ENCODE measurements at places on chromosomes 4 and X.

GRCh38 chr4:126838941-126839679 lies 793.6 kb upstream of the INTU start:
- no peak for DNase-seq

- no peak for DNase-seq
Measured at GRCh38 chr4:81485310-81485980, 13.7 kb upstream of the RASGEF1B start.

- DNase-seq, result no peak
Measured at GRCh38 chr4:56183344-56183959, 203.8 kb downstream of the AASDH start.

- DNase-seq, result no peak
Measured at GRCh38 chr4:138222046-138222445, 20.1 kb downstream of the SLC7A11 start.

- no peak for DNase-seq
Measured at GRCh38 chr4:151781026-151781425, 20.2 kb upstream of the GATB start.

DNA sequence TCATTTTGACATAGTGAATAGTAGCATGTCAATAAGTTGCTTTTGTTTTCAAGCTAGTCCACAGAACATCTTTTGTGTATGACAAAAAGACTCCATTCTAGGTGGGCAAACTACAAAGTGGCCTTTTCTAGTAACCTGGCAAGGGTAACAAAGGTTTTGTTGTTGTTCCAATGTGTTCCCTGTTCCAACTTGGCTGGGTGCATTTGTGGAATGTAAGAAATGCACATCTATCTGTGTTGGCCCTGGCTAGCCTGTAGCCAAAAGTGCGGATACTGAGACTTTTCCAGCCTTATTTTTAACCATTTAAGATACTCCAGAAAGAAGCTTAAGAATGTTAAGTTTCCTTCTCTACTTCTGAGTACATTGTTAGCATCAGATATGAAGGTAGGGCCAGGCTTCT lies 118.7 kb upstream of the CHRDL1 start:
- DNase-seq, result no peak
